ENCODE measurements at places on chromosomes 3 and 15.

- DNase-seq, result no peak
Observed at GRCh38 chr3:104878395-104878794, 488.3 kb upstream of the ALCAM start.

DNA sequence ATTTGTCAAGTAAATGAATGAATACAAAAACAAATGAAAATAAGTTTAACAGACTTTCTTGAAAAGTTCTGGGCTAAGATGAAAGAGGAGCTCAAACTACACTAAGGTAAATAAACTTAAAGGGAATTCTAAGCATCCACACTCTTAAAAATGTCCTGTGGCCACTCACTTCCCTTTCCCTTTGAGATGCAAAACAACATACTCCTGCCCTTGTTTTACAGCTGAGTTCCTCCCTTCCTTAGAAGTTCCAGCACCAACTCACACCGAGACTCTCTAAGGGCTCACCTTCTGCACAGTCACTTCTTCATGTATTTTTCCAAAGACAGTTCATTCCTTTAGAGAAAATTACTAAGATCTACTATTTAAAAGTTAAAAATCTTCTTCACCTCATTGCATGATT, 123.3 kb upstream of the CMC1 start:
- no peak for DNase-seq

DNA sequence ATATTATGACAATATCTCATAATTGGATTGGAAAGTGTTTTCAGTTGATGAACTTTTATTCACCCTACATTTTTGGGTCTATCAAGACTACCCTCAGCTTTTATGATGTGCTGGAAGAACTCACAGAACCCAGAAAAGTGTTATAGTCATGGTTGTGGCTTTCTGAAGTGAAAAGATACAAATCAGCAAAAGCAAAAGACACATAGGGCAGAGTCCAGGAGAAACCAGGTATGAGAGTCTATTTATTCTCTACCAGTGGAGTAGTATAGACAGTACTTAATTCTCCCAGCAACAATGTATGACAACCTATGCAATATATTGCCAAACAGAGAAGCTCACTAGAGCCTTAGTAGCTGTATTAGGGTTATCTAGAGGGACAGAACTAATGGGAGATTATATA, 280.4 kb upstream of the TTC14 start:
- no peak for DNase-seq

- no peak for DNase-seq
Observed at GRCh38 chr15:100041127-100041828, 300.5 kb downstream of the ADAMTS17 start.

GRCh38 chr3:141058996-141059395, 7.8 kb downstream of the SPSB4 start:
- DNase-seq, result no peak

GRCh38 chr3:177041021-177041729, 156.1 kb downstream of the TBL1XR1 start:
- no peak for DNase-seq

- no peak for DNase-seq
Observed at GRCh38 chr3:100348727-100349126, 14.2 kb downstream of the NIT2 start.

DNA sequence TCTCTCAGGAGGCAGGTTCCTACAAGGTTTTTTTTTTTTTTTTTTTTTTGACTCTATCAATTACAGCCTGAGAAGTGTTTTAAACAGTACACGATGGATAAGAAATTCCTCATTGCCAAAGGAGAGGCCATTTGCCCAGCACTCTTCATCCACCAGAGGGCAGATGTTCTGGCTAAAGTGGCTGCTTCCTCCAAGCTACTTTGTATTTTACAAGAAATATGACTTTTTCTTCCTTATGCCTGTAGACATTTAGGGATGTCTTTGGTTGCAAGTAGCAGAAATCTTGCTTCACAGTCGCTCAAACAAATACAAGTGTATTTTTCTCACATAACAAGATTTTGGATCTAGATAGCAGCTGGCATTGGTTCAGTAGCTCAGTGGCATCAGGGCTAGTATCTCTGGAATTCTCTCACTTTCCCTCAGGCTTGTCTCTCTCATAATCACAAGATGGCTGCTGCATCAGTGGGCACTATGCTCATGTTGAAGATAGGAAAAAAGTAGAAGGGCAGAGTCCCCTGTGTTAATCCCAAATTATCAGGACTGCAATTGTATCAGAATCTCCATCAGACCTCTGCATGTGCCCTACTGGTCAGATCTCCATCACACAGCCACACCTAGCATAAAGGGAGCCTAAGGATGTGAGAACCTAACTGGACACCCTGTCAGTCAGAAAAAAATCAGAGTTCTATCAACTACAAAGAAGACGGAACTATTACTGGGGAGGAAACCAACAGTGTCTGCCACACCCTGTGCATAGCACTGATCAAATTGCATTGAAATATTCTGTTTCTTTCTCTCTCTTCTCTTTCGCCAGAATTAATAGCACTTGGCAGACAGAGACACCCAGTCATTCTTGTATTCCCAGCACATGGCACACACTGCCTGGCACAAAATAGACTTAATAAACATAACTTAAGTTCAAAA, 138.9 kb upstream of the COL8A1 start:
- no peak for DNase-seq

DNA sequence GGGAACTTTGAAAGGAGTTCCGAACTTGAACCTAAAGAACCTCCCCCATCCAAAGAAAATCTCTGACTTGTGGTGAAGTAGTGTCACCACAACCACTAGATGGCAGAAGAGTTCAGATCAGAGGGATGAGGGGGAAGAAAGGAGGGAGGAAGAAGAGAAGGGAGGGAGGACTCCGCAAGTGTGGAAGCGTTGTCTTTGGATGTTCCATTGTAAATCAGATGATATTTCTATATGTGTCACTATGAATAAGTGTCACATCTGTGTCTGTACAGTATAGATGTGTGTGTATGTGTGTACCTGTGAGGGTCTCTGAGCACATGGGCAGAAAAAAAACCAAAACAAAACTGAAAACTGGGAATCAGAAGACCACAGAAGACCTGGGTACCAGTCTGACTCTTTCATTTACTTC, 16.9 kb downstream of the SLC24A1 start:
- DNase-seq, result peak; percentile 19

GRCh38 chr3:188772886-188773285, 398.9 kb upstream of the TPRG1 start:
- DNase-seq, result no peak

DNA sequence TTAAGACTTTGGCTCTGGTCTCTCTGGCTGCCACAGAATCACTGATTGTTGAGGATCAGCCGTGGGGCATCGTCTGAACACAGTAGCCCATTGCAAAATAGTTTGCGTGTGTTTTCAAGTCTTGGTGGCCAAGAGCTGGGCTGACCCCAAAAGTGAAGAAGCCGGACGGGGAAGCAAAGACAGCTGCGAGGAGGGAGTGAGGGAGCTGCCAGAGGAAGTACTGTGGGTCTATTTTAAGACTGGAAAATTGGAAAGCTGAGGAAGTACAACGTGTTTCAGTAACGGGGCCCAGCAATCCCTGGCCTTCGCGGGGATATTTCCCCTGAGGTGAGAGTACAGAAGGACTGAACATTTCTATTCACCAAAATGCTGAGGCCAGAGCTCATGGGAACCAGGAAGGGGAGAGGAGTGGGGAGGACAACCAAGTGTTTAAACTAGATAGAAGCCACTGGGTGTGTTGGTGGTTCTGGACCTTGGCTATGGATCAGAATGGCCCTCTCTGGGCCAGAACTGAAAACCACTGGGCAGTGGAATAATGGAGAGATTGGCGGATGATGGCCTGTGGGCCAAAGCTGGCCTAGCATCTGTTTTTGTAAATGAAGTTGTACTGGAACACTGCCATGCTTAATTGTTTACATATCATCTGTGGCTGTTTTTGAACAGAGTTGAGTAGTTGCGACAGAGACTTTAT, 34.1 kb upstream of the LIMD1 start:
- no peak for DNase-seq

DNA sequence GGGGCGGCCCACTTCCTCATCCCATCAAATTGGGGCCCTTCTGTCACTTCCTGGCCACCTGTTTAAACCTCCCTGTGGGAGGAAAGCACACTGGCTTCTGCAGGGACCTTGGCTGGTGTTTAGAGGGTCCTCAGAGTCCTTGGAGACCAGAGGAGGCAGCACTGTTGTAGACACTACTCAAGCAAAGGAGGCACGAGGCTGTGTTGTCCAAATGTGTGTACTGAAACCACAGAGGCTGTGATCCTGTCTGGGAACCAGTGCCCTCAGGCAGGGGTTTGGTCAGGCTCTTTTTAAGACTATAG, 12.4 kb upstream of the SEC13 start:
- DNase-seq, result no peak

DNA sequence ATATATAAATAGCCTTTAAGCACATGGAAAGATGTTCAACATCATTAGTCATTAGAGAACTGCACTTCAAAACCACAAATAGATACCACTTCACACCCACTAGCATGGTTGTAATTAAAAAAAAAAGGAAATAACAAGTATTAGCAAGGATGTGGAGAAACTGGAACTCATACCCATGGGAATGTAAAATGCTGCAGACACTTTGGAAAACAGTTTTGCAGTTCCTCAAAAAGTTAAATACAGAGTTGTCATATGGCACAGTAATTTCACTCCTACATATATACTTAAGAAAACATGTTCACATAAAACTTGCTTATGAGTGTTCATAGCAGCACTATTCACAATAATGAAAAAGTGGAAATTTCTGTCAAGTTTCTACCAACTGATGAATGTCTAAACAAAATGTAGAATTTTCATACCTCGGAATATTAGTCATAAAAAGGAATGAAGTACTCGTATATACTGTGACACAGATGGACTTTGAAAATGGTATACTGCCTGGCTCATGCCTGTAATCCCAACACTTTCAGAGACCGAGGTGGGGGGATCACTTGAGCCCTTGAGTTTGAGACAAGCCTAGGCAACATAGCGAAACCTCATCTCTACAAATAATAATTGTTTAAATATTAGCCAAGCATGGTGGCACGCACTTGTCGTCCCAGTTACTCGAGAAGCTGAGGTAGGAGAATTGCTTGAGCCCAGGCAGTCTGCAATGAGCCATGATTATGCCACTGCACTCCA, 28.1 kb downstream of the BCL2A1 start:
- DNase-seq, result no peak

- DNase-seq, result no peak
Observed at GRCh38 chr3:147141516-147142288, 264.6 kb downstream of the ZIC4 start.

DNA sequence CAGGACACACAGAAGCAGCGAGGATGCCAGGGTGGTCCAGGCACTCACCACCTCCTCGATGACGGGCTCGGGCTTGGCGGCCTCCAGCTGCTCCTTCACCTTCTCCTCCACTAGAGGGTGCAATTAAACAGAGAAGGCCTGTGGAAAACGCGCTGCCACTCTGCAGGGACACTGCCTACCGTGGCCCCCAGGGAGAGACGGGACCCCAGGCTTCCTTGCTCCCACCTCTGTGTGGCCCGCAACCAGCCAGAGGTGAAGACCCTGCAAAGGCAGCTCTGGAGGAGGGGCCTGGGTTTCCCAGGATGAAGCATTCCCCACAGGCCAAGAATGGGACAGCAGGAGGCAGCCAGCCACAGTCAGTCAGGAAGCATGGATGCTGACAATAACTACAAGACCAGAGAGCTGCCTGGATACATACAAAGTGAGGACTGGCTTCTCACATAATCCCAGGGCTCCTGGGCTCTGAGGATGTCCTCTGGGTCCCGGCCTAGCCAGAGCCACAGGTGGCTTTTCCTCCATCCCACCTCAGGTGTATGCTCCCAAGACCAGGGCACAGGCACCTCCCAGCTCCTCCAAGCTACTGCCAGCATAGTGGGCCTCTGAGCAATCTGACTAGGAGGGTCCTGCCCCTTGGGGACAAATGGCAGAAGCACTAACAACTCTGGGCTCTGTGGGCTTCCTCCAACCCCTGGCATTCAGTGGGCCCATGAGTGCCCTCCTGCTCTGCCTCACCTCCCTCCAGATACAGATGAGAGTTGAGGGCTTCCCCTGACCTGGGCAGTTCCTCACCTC, 46.2 kb downstream of the PTH1R start:
- DNase-seq, result no peak

- DNase-seq, result no peak
Observed at GRCh38 chr15:79206940-79207339, 75.6 kb upstream of the ANKRD34C start.

DNA sequence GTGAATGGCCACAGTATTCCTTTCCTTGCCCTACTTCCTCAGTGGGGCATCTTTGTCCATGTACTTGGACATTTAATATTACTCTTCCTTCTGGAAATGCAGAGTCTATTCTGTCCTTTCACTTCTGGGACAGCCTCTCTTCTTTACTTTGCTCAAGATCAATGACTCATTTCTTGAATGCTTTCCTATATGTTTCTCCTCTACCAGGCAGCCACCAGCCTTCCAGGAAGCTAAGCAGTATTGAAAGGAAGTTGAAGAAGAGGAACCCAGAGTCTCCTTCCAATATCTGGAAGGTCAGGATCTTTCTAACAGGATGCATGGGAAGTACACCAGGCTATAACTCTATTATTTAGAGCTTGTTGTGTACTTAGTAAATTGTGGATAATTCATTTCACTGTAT, 182.8 kb downstream of the CD47 start:
- DNase-seq, result no peak

GRCh38 chr3:152149832-152150231, 118.9 kb upstream of the MBNL1 start:
- DNase-seq, result no peak

DNA sequence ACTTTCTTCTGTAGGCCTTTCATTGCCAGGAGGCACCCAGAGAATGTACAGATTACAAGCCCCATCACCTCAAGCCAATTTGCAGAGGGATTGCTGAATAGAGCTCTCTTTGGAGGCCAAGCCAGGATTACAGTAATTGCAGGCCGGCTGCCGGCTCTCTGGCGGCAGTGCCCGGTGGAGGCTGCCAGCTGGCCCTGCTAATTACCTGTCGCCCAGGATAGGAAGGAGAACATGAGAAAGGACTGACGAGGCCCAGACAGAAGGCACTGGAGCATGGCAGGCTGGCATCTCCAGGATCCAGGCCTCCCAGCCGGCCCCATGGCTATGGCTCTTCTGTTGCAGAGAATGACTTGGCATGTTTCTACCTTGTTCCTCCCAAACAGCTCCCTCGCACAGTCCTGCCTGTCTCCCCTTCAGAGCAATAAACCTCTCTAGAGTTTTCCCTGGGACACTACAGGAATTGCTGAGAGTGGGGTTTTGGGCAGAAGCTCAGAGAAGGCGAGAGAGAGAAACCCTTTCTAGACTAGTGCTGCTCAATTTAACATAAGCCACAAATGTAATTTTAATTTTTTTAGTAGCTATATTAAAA, 273.6 kb upstream of the PROK2 start:
- peak; percentile 47 for DNase-seq

- DNase-seq, result no peak
Observed at GRCh38 chr15:52139599-52140462, 27.3 kb upstream of the BCL2L10 start.

DNA sequence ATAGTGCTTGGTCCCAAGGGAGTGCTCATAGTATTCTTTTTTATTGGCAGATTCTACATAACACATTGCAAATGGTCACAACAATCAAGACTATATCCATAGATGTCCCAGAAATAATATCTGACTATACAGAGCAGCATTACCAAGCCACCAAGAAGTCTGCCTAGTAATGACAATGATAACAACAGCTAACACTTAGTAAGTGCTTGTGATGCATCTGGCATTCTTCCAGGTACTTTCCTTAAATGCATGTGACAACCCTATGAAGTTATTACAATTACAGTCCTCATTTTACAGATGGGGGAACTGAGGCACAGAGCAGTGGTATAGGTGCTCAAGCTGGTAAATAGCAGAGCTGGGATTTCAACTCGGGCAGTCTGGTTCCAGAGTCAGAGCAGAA, 49.6 kb upstream of the ICE2 start:
- DNase-seq, result no peak

GRCh38 chr15:72724028-72724427, 38.0 kb downstream of the BBS4 start:
- no peak for DNase-seq
